ENCODE measurements at places on chromosomes 11 and 22. TPM values are rescaled to one million over a fixed set of nuclear protein-coding genes. Genes with fewer than 3 reads are reported as not detected.

Gene MMP12
- total RNA-seq: not detected

Gene NXPE4
- total RNA-seq: not detected

Gene CDKN1C
- total RNA-seq: 13.7 TPM

Gene UBQLNL
- not detected for total RNA-seq

Gene STK33
- 4.7 TPM for total RNA-seq

Gene EXPH5
- 1.1 TPM for total RNA-seq

Gene PATL1
- 9.9 TPM for total RNA-seq

Gene OR52N4
- total RNA-seq: not detected

Gene NNMT
- 137 TPM for total RNA-seq

Gene SNU13
- total RNA-seq: 88.6 TPM

Gene TRIM48
- total RNA-seq: not detected

Gene FGF19
- not detected for total RNA-seq

Gene SRRD
- 17.3 TPM for total RNA-seq

Gene PGA5
- not detected for total RNA-seq
